ENCODE measurements at places on chromosomes 3 and 15. TPM values are rescaled to one million over a fixed set of nuclear protein-coding genes. Genes with fewer than 3 reads are reported as not detected.

The ACOX2 gene
- polyA plus RNA-seq, result 19.6 TPM

The SPG11 gene
- polyA plus RNA-seq, result 56.5 TPM

The PRR20G gene
- not detected for polyA plus RNA-seq

The SLC24A5 gene
- polyA plus RNA-seq, result not detected

The ZNF621 gene
- polyA plus RNA-seq, result 17.0 TPM

The SLC12A1 gene
- 0.34 TPM for polyA plus RNA-seq

The UBAP1L gene
- 5.9 TPM for polyA plus RNA-seq

The COL6A6 gene
- 95.8 TPM for polyA plus RNA-seq

The GOLGA6A gene
- polyA plus RNA-seq, result not detected

The EHHADH gene
- 1.9 TPM for polyA plus RNA-seq

The DAZL gene
- polyA plus RNA-seq, result not detected

The SLC22A14 gene
- 0.21 TPM for polyA plus RNA-seq

The NR2E3 gene
- 7.0 TPM for polyA plus RNA-seq

The ANKDD1A gene
- 6.6 TPM for polyA plus RNA-seq

The AP3B2 gene
- polyA plus RNA-seq, result 0.38 TPM

The COLQ gene
- polyA plus RNA-seq, result 34.8 TPM

The CAMKV gene
- 0.18 TPM for polyA plus RNA-seq

The ATP13A4 gene
- 0.31 TPM for polyA plus RNA-seq
